NCI-H2029 treated with DMSO at 0.1 percent for 48 hours (cell line): ENCODE measurements at places on chromosomes 13 and 19.

GRCh38 chr13:46179969-46180763, 1.8 kb downstream of the LCP1 start:
- no peak for DNase-seq

DNA sequence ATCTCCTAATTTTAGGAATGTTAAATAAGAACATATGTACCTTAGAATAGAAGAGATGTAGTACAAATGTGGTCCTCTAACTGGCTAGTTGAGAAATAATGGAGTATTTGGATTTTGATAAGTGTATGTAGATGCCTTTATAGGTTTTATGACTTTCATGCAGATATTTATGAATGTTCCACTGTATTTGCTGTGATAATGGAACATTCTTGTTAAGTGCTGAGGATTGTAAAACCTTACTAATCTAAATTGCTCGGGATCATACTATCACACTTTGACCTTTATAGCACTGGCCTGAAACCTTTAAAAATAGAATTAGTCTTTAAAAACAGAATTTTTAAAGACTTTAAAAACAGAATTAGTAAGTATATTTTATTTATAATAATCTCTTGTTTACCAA, 135.1 kb downstream of the LMO7 start:
- DNase-seq: no peak

GRCh38 chr19:4264812-4265211, 14.3 kb upstream of the SHD start:
- no peak for DNase-seq

DNA sequence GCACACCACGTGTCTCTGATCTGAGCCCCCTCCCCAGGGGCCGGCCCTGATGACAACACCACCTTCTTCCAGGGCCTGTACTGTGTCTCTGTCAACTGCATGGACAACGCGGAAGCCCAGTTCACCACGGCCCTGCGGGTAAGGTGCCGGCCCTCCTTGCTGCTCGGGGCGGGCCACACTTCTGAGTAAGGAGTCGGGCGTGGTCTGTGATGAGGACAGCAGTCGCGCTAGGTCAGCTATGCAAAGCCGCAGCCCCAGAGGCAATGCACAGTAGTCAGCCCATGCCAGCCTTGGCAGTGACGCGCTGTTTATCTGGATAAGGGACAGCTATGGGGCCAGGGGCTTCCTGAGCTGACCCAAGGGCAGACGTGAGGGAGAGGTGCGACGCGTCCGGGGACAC, 24.6 kb downstream of the MAU2 start:
- DNase-seq: no peak

DNA sequence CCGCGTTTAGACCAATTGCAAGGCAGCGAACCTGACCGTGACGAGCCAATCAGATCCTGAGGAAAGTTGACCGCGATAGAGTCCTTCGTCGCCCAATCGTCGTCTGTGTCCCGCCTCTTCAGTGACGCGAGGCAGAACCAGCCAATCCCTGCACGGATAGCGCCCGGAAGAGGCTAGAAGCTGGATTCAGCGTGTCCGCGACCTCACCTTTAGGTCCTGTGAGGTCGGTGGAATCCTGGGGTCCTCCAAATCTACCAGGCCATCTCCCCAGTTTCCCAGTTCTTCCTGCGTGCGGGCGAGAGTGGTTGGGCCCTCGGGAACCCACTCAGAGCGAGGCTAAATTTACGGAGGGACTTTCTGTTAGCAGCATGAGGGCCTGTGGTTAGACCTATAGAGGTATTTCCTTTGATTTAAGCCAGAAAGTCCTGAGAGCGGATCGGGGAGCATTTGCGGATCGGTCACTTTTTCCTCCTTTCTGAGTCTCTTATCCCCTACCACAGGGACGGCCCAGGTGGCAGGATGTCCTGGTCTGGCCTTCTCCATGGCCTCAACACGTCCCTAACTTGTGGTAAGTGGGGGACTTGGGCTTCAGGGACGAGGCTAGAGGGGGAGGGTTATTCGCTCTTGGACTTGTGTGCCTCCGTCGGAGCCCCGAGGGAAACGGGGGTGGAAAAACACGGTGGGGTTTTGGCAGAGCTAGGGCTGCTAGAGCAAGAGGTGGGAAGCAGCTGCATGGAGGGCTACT, at the start of gene MRPS12:
Gene MRPS12 (plus strand): TSS at position 169 of the 745 bp plus-strand sequence. CDS start 351 bp downstream, at position 520.
- DNase-seq: peak; percentile 95
